Aorta (tissue), 5 donors: ENCODE measurements at places on chromosomes 5 and 9. TPM values are rescaled to one million over a fixed set of nuclear protein-coding genes. Genes with fewer than 3 reads are reported as not detected.

ADAMTS6 gene
- polyA plus RNA-seq: 0.31 TPM

RALGPS1 gene
- polyA plus RNA-seq: 2.0 TPM

ARHGEF37 gene
- polyA plus RNA-seq: 2.7 TPM

UGT3A1 gene
- 0.13 TPM for polyA plus RNA-seq

PCDHA13 gene
- polyA plus RNA-seq: not detected

- no peaks in the 10 kb centered on the region for H3K4me1 ChIP-seq
- no peak overlapping the region for H3K27ac ChIP-seq
- DNase-seq: no peak
- no peaks in the 10 kb centered on the region for H3K27me3 ChIP-seq
- H3K36me3 ChIP-seq: no peaks in the 10 kb centered on the region
Measured at GRCh38 chr9:4048441-4048840, 251.4 kb downstream of the GLIS3 start.

DNA sequence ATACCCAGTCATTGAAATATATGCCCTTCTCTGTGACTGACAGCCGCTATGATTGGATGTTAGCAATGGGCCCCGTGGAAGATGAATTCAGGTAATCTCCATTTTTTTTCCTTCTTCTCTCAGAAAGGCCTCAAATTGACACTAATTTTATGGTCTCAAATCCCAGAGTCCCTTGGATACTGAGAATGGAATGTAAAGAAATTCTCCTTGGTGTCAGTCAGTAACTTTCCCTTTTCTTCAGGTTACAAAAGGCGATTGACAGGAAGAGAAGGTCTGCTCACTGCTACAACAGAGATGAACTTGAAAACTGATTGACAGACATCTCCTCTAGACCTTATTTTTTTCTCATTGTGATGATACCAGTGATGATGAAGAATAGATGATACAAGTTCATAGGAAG, 748.3 kb downstream of the MAT2B start:
- no peaks in the 10 kb centered on the region for H3K27me3 ChIP-seq
- H3K27ac ChIP-seq: no peak overlapping the region
- no peaks in the 10 kb centered on the region for H3K36me3 ChIP-seq
- DNase-seq: no peak

DNA sequence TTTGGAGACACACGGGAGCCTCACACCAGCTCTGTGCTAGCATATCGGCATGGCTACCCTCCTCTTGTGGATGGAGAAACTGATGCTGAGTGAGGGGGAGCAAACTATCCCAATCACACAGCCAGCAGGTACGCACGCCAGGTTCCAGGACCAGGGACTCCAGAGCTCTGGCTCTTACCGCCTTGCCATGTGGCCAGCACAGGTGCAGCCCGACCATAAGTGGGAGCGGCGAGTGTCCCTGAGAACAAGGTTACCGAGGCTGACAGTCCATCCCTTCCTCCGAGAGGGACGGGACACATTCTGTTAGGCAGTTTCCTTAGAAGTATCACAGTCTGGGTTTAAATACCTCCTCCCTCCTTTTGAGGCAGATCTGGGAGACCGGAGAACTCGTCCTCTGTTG, 86.0 kb downstream of the PAX5 start:
- no peak for DNase-seq
- no peaks in the 10 kb centered on the region for H3K27me3 ChIP-seq
- no peaks in the 10 kb centered on the region for H3K4me1 ChIP-seq
- H3K36me3 ChIP-seq: no peaks in the 10 kb centered on the region

DNA sequence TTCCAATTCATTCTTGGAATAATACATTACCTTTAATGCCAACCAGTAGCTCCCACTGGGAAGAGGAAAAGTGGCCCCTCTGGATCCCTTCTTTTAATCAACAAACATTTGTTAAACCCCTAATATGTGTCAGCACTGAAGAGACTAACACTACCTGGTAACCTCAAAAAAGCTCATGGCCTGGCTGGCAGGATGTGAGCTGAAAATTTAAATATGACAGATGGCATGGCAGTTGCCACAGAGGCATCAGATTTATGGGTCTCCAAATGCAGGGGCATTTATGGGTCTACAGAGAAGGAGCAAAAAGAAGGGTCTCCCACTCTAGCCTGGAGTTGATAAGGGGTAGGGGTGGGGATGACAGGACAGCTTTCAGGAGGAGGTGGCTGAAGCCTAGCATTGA, 12.5 kb downstream of the DNAH5 start:
- no peaks in the 10 kb centered on the region for H3K27me3 ChIP-seq
- no peak for DNase-seq
- H3K4me1 ChIP-seq: no peaks in the 10 kb centered on the region
- no peaks in the 10 kb centered on the region for H3K36me3 ChIP-seq
- no peak overlapping the region for H3K27ac ChIP-seq

DNA sequence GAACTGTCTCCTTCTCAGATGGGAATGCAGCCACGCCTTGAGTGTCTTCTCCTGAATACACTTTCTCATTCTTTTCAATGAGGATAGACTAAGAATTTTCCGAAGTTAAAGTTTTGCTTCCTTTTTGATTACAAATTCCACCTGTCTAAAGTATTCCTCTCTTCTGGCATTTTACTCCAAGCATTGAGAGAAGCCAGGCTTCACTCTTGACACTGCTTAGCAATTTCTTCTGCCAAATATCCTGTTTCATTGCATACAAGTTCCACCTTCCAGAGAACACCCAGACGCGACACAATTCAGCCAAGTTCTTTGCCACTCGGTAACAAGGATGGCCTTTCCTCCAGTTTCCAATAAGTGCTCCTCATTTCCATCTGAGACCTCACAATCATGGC, 35.6 kb upstream of the COL5A1 start:
- H3K4me1 ChIP-seq: no peaks in the 10 kb centered on the region
- no peaks in the 10 kb centered on the region for H3K36me3 ChIP-seq
- H3K4me3 ChIP-seq: no peak overlapping the region
- H3K27ac ChIP-seq: no peak overlapping the region

DNA sequence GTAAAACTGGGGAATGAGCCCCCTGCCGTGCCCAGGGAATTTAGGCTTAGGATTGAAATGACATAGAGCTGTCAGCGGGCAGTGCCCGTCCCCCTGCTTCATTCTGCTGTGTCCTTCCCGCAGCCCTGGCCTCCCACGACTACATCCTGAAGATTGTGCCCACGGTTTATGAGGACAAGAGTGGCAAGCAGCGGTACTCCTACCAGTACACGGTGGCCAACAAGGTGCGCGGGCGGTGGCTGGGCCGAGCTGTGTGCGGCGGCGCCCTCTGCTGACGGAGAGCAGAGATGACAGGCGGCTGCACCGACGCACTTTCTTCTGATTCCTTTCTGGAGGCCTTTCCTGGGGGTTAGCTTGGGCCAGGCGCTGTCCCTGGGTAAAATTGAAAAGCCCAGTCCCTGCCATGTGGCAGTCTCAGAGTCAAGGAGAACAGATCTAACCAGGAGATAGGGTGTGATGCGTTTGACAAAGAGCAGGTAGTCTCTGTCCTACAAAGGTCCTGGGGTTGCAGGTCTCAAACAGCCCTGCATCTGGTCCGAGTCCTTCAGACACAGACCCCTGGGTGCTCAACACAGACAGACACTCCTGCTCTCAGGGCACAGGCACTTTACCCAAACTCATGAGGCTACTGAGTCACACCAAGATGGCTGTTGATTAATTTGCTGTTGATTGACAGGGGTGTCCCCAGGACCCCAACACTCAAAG, 26.8 kb upstream of the RPL26L1 start:
- no peaks in the 10 kb centered on the region for H3K27me3 ChIP-seq
- peak; percentile 86 for DNase-seq
- no peak overlapping the region for H3K4me3 ChIP-seq
- peaks cover 4% of the 10 kb centered on the region for H3K36me3 ChIP-seq
- no peaks in the 10 kb centered on the region for H3K4me1 ChIP-seq
- H3K27ac ChIP-seq: peak overlapping the region; percentile 51
